ENCODE measurements at places on chromosomes 1 and 21. TPM values are rescaled to one million over a fixed set of nuclear protein-coding genes. Genes with fewer than 3 reads are reported as not detected.

Gene ATAD3C
- total RNA-seq: 0.49 TPM

- DNase-seq: no peak
These were observed 36.1 kb downstream of the DPH5 start for GRCh38 chr1:100989306-100990077.

DNA sequence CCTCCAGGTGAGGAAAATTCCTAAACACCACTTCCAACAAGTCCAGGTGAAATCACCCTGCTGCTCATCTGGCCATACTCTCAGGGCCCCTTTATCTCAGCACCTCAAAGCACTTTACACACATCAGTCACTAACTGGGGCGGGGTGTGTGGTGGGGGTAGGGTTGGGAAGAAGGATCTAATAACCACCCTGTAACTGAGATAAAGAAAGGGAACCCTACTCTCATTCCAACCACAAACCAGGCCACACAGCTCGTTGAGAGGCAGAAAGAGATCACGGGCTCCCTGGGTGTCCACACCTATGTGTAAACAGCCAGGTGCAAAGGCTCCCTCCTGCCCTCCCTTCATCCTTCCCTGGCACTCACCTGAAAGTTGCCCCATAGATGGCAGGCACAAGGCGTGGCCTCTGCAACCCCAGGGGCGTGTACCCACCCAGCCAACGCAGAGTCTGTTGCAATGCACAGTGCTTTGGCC lies 20.4 kb downstream of the GPR161 start:
- peak; percentile 63 for DNase-seq

DNA sequence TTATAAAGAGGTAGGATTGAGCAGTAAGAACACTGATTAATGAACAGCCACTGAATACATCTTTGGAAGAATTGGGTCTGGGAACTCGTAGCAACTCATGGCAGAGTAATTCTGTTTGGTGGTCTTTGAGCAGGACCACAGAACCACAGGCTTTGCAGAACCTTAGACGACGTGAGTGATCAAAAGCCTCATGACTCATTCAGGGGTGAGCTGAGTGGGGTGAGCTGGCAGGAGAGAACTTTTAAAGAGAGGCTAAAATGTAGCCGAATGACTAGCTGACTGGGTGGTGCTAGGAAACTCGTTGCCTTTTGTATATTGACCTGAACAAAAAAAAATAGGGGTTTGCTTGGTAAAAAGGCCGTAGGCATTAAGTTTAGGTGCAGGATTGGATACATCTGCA lies 313.8 kb downstream of the TGFB2 start:
- DNase-seq: no peak

DNA sequence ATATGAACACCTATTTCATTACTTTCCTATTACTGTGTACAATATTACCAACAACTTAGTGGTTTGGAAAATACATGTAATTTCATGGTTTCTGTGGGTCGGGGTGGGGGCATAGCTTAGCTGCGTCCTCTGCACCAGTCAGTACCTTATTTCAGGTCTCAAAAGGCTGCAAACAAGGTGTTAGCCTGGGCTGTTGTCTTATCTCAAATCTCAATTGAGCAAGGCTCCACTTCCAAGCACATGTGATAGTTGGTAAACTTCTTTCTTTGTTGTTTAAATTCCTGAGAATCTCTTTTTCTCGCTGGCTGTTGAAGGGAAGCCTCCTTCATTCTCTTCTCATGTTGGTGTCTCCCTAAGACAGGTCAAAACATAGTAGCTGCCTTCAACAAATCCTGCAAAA lies 485.4 kb downstream of the AMY1C start:
- DNase-seq: no peak

GRCh38 chr1:224694969-224695368 lies 78.9 kb downstream of the CNIH3 start:
- DNase-seq: no peak

- DNase-seq: no peak
These were observed 10.6 kb upstream of the SPSB1 start for GRCh38 chr1:9281908-9282695.

- peak; percentile 41 for DNase-seq
These were observed 21.6 kb upstream of the BCL10 start for GRCh38 chr1:85297855-85298629.

DNA sequence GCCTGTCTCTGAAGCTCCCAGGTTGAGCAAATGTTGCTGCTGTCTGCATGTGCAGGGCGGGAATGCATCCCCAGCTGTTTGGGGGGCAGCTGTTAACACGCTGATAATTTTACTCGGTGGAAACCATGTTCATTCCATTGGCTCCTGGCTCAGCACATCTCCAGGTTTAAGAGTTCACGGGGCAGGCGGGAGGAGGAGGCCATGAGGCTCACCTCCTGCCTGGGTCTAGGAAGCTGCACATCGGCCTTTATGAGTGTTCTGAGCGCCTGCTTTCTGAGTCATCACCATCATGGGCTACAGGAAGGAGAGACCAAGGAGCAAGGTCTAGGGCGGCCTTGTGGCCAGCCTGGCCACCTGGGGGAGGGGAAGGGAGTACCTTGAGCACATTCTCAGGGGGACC lies 29.7 kb downstream of the AJAP1 start:
- DNase-seq: no peak
